ENCODE measurements at places on chromosomes 13 and 19.
A peak's percentile ranks its signal among the peaks of the same experiment; 100 is the strongest.

GRCh38 chr19:3387645-3388589 is 21.5 kb downstream of the NFIC start:
- H3K36me3 ChIP-seq, result no peaks in the 10 kb centered on the region
- H3K4me3 ChIP-seq, result no peak overlapping the region
- DNase-seq, result no peak
- peaks cover 4% of the 10 kb centered on the region for H3K27me3 ChIP-seq
- H3K27ac ChIP-seq, result no peak overlapping the region
- no peaks in the 10 kb centered on the region for H3K4me1 ChIP-seq

- no peaks in the 10 kb centered on the region for H3K36me3 ChIP-seq
- H3K4me1 ChIP-seq, result no peaks in the 10 kb centered on the region
- H3K27ac ChIP-seq, result no peak overlapping the region
- peaks cover 3% of the 10 kb centered on the region for H3K27me3 ChIP-seq
- no peak overlapping the region for H3K4me3 ChIP-seq
Measured at GRCh38 chr13:36804588-36804987, 14.4 kb upstream of the RFXAP start.

DNA sequence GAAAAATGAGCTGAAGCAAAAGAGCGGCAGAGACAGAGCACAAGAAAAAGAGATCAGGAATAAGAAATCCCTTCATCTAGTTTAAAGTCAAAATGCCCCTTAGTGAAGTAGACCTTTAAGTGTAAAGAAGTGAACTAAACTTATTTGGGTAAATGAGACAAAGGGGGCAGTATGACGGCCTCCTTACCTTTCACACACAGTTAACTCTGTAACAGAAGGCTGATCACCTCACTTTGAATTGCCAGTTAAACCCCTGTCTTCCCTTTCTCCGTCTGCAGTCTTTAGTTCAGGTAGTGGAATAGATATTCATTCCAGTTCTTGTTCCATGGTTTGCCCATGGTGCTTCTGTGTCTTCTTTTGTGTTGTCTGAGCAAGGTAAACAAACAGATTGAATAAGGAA is 1029.8 kb downstream of the DIAPH3 start:
- H3K4me1 ChIP-seq, result no peaks in the 10 kb centered on the region
- no peaks in the 10 kb centered on the region for H3K27me3 ChIP-seq
- no peak overlapping the region for H3K4me3 ChIP-seq

GRCh38 chr19:40305403-40305802 is 20.3 kb upstream of the AKT2 start:
- H3K4me1 ChIP-seq, result peaks cover 8% of the 10 kb centered on the region
- H3K27me3 ChIP-seq, result no peaks in the 10 kb centered on the region
- peak; percentile 80 for DNase-seq
- H3K36me3 ChIP-seq, result no peaks in the 10 kb centered on the region
- H3K27ac ChIP-seq, result no peak overlapping the region

DNA sequence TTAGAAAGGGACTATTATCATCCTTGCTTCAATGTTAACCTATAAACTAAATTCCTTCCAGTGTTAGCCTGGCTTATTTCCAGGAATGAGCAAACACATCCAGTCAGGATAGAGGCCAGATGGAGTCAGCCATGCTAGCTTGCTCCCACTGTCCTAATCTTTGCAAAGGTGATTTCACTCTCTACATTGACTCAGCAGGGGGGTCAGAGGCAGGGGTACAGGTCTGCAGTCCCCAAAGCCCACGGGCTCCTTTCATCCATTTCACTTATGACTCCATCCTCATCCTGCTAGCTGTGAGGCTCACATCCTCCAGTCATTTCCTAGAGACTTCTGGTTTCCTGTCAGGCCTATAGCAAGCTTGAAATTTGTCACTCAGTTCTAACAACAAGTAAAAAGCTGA is 63.4 kb upstream of the CEACAM8 start:
- H3K27me3 ChIP-seq, result peaks cover 3% of the 10 kb centered on the region
- no peak overlapping the region for H3K4me3 ChIP-seq
- DNase-seq, result no peak
- peak overlapping the region; percentile 78 for H3K27ac ChIP-seq
- H3K36me3 ChIP-seq, result no peaks in the 10 kb centered on the region

GRCh38 chr13:26583662-26584061 is 26.2 kb downstream of the WASF3 start:
- H3K4me1 ChIP-seq, result peaks cover 3% of the 10 kb centered on the region
- no peak for DNase-seq
- no peaks in the 10 kb centered on the region for H3K27me3 ChIP-seq

Measured in endothelial cell (in vitro differentiated cells).